Activated CD8-positive, alpha-beta memory T cell treated with anti-CD3 and anti-CD28 coated beads for 4 hours (primary cell): ENCODE measurements at places on chromosomes 2 and 18.

GRCh38 chr2:121682396-121683298 lies 33.4 kb upstream of the CLASP1 start:
- DNase-seq: no peak

DNA sequence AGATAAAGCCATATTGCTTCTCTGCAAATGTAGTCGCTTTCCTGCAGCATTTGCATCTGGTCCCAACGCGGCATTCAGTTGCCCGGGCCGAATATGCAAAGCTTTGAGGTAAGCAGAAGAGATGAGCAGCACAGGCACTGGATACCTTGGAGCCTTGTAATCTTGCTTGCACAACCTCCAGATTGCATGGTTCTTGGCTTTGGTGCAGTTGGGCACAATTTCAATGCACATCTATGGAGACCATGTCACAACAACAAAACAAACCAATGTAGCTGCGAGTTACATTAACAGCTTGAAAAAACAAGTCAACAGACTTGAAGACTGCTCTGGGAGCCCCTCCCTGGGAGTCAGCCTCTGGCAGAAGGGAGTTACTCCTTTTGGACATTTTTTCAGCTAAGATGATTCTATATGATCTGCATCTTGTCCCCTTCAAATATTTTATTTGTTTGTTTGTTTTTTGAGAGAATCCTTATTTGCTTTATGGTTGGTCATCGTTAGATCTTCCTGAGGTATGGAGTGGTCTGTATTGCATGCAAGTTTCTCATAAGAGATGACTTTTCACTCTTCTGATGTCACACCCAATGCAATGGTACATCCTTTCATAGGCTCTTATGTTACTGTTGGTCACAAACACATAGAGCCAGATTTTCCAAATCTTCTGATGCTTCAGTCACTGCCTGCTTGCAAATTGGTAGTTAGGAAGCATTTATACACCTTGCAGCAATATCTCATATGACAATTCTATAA lies 113.5 kb downstream of the EFEMP1 start:
- no peak for DNase-seq

DNA sequence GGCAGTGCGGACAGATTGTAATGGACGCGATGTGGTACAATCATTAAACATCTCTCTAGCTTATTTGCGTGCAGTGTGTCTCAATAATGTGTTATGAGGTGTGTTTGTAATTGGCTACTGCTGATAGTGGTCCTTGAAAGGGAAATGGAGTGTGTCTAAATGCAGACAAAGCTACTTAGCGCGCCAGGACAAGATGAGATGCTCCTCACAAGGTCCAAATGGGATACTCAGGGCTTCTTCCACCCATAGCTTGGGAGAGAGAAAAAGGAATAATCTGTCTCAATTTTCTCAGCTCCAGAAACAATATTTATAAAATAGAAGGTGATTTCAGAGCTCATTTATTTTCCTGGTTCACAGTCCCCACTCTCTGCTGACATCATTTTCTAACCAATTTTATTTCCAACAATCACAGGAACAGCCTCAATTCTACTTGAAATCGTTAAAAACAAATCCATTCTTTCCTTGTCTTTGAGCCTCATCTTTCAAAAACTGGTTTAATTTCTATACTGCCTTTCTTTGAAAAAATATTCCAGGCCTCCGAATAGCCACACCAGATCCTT lies 28.5 kb downstream of the GALNT14 start:
- DNase-seq: no peak

GRCh38 chr2:27800856-27801255 lies 29.3 kb downstream of the MRPL33 start:
- DNase-seq: no peak

- no peak for DNase-seq
These were observed 37.3 kb downstream of the CYRIA start for GRCh38 chr2:16628314-16628713.

- no peak for DNase-seq
These were observed 128.8 kb upstream of the SLC1A4 start for GRCh38 chr2:64860276-64860885.

DNA sequence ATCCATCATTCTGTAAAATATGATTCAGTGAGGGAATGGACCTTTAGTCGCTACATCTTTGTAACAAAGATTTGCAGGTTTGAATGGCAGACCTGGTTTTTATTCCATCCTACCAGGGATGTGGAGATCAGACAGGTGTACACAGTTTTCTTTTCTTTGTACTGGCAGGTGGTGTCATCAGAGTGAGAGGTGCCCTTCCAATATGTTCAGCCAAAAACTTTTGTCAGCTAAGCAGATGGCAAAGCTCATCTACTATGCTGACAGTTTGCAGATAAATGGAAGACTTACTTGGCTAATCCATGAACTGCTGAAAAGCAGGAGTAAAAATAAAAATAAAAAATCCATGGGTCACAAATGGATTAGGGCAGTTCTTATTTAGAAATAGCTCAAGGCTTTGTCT lies 185.5 kb upstream of the DOK6 start:
- DNase-seq: no peak

GRCh38 chr18:22703883-22704585 lies 229.1 kb upstream of the RBBP8 start:
- DNase-seq: no peak

DNA sequence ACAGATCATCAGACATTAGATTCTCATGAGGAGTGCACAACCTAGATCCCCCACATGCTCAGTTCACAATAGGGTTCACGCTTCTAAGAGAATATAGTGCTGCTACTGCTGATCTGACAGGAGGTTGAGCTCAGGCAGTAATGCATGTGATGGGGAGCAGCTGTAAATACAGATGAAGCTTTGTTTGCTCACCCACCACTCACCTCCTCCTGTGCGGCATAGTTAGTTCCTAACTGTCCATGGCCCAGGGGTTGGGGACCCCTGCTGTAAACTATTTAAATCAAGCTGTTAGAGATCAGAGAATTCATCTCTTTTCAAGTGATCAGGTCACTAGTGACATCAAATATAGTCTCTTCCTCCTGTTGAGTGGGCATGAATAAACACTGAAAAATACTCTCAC lies 88.8 kb upstream of the ACVR2A start:
- no peak for DNase-seq

DNA sequence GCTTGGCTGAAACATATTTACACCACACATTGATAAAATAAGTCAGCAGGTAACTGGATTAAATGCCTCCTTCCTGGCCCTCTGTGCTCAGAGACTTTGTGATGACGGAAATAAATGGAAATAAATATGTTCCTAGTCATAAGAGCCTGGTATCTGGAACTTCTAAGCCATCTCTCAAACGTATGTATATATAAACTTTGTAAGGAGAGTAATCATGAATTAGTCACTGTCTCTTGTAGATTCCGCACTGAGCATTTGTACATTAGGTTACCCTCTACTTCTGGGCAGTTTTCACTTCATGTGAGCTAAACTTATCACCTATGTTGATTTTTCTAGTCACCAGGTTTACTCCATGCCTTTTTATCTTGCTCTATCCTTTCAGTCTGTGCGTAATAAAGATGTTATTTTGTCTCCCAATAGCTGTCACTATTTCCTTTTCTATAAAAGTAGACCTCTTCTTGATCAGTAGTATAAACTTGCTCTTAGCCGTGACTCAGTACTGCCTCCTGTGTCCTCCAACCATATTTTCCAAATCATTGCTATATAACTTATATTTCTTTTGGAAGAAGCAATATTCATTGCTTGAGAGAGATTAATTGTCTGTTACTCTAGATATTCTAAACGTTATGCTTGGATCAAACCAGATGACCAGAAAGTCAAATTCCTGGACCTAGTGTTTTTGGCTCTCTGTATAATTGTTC lies 53.2 kb downstream of the FEZ2 start:
- no peak for DNase-seq

DNA sequence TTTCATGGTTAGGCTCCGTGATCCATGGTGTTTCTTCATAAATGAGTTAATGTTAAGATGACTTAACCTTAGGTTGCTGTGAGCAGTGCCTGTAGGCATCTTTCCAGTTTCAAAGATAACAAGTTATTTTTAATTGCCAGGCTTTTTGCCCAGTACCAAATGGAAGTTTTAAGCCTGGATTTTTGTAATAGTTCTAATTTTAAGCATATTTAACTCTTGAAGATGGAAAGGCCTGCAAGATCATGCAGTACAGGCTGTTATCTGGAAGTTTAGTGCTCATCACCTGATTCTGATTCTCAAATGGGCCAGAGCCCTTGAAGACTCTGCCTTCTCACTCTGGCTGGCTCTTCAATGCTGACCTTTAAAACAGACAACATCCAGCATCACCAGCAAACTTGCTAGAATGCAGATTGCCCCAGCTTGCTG lies 141.3 kb downstream of the NCK2 start:
- no peak for DNase-seq

- no peak for DNase-seq
These were observed 234.8 kb downstream of the ALPK2 start for GRCh38 chr18:58394046-58394445.

GRCh38 chr2:11343650-11344341 lies 640 bp downstream of the ROCK2 start:
- DNase-seq: no peak

DNA sequence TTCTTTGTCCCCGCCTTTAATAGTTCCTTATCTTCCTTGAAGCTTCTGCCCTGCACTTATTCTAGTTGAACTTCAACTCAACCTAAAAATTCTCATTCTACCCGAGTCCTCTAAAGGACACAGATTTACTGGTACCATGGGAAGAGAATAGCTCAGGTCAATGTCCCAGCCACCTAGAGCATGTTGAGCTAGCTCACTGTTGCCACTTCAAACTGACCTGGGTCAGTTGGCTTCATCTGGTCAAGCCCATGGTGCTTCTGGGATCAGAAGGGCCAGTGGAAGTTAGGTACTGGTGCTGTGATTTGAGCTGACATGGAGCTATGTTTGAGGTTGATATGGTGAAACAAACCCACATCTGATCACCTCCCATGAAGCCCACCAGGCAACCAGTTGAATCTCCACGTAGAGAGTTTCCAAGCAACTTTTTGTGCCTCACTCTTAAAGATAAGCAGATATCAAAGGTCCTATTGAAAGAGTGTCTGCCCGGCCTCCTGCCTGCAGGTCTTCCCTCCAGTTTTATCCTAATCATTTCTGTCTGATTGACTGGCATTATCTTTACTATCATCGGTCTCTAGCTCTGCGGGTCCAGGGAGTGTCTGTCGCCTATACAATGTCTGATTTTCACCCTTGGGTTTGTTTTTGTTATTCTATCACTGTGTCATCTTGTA lies 17.2 kb downstream of the GREB1 start:
- DNase-seq: no peak

- no peak for DNase-seq
These were observed 363.3 kb downstream of the MBD2 start for GRCh38 chr18:53861185-53861584.

- DNase-seq: no peak
These were observed 21.9 kb downstream of the ST8SIA5 start for GRCh38 chr18:46734981-46735380.

GRCh38 chr18:70469916-70470315 lies 181.1 kb downstream of the SOCS6 start:
- DNase-seq: no peak

GRCh38 chr2:117976581-117976980 lies 37.3 kb downstream of the CCDC93 start:
- no peak for DNase-seq

GRCh38 chr2:10235099-10235908 lies 67.4 kb upstream of the HPCAL1 start:
- DNase-seq: no peak

GRCh38 chr2:64228918-64229317 lies 84.7 kb upstream of the PELI1 start:
- DNase-seq: no peak

GRCh38 chr18:66792466-66792865 lies 188.6 kb upstream of the CDH19 start:
- DNase-seq: no peak

DNA sequence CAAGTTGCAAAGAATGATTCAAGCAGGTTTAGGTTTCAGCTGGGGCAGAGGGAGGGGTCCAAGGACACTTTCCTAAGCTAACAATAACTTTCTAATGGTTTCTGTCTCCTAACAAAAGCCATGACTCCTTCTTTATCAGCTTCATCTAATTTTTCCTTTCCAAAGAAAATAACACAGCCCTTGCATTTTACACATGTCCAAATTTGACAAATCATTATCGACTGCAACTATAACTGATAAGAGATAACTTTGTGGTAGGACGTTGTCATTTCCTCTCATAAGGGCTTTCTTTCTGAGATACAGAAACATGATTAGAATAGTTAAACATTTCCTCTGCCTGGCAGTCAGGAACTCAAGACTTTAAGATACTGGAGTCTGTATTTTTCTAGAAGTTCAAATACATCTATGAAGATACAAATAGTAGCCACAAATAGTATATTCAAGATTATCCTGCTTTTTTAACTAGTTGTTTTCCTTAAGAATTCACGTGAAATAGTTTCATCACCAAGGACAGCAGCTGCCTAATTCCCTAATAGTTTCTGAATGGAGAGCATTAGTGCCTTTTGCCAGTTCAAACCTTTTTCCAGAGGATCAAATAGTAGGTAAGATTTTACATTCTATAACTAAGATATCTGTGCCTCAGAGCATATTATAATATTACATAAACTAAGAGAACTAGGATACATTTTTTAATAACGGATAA lies 263.2 kb downstream of the EXOC6B start:
- DNase-seq: no peak

DNA sequence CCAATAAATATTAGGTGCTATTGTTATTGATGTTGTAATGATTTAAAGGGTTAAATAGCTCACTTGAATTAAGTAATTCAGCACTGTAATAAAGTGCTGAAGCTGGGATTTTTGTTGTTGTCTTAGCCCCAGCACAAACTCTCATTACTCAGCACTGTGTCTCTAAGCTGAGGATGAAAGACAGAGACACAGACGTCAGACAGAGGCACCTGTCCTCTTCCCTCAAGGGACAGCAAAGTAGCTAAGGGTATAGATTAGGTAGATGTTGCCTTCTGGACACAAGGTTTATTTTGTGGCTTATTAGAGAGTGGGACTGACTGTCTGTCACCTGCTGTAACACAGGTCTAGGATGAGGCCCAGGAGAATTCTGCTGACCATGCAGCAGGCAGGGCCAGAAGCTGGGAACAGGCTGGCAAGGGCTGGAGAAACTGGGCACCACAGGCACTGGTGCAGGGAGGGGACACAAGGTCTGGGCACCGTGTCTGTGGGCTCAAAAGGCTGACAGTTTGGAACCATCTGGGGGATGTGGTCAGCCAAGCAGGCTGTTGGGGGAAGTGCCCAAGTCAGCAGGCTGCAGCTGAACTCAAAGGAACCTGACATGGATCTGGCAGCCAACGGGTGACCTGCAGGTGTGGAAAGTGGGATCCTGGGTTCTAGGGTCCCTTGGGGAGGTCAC lies 20.0 kb upstream of the PTPN4 start:
- no peak for DNase-seq
